ENCODE measurements at places on chromosomes 16 and 17.

- DNase-seq: no peak
Measured at GRCh38 chr17:40558890-40559563, 6.2 kb downstream of the CCR7 start.

- DNase-seq: no peak
Measured at GRCh38 chr16:10868104-10868595, 8.9 kb upstream of the CIITA start.

DNA sequence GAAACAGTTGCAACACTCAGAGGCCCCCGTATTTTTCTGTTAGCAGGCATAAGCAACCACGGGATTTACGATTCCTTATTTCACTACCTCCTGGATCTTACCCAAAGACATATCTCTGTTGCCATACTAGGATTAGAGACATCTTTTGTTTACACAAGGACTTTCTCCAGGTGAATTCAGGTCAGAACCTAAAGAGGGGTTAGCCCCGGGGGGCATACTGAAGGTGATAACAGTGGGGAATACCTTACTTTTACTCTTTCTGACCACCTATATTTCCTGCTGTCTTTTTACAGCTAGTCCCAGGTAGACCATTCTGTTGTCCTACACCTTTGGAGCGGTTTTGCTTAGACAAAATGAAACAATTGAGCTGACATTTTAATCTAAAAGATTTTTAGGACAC lies 27.9 kb upstream of the CDH8 start:
- DNase-seq: no peak

GRCh38 chr17:72407931-72408330 lies 287.1 kb downstream of the SOX9 start:
- no peak for DNase-seq

GRCh38 chr16:74192281-74192797 lies 104.3 kb upstream of the PSMD7 start:
- DNase-seq: no peak

GRCh38 chr17:79616801-79617200 lies 6.0 kb upstream of the RBFOX3 start:
- DNase-seq: no peak

DNA sequence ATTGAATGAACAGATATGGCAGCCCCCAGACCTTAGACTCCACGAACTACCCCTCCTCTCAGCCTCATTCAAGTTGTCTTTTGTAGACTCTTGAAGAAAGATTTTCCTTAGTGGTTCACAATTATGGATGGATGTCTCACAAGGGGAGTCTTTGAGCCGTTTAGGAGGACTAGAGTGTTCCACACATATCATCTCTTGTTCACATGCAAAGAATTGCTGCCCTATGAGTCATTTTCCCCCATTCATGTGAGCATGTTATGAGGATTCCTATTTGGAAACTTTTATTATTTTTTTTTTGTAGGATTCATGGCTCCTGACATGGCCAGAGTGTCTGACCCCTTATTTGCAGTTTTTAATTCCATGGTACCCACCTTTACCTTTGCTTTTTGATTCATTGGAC lies 237.1 kb downstream of the SHISA9 start:
- no peak for DNase-seq

- DNase-seq: no peak
Measured at GRCh38 chr17:81480140-81481072, 32.2 kb downstream of the ACTG1 start.

DNA sequence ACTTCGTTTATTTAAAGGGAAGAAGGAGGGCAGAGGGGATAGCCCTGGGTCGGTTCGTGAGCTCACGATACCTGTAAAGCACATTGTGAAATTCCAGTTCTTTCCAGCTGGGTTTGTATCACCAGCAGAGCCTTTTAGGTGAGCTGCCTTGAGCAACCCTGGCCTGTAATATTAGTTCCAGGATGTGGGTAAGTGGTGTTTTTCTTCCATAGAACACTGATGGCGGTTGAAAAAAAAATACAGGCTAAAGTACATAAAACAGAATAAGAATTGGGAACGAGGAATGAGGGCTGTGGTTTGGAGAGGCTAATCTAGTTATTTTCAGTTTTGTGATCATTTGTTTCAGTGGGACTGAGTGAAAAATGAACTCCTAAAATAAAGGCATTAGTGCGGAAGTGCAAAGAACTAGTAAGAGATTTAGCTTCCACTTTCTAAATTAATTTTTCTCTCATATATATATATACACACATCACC lies 20.6 kb downstream of the HS3ST3B1 start:
- DNase-seq: peak; percentile 48

- no peak for DNase-seq
Measured at GRCh38 chr17:75124041-75124818, 7.3 kb downstream of the NT5C start.

- no peak for DNase-seq
Measured at GRCh38 chr16:3998793-3999478, 117.3 kb downstream of the ADCY9 start.

DNA sequence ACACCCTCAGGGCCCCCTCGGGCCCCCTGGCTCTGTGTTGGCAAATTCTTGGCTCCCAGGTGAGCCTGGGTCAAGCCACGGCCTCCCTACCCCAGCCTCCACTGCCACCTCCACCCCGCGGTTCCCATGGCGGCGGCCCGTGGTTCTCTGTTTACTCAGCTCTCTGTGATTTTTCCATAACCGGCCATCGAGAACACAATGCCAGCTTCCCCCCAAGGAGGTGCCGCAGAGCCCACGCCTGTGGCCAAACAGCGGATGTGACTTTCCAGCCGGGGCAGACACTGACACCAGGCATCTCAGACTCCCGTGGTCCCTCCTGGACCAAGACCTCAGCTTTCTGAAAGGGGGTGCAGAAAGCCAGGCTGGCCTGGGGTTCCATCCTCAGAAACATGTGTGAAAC lies 21.6 kb upstream of the ATP2A3 start:
- DNase-seq: no peak

DNA sequence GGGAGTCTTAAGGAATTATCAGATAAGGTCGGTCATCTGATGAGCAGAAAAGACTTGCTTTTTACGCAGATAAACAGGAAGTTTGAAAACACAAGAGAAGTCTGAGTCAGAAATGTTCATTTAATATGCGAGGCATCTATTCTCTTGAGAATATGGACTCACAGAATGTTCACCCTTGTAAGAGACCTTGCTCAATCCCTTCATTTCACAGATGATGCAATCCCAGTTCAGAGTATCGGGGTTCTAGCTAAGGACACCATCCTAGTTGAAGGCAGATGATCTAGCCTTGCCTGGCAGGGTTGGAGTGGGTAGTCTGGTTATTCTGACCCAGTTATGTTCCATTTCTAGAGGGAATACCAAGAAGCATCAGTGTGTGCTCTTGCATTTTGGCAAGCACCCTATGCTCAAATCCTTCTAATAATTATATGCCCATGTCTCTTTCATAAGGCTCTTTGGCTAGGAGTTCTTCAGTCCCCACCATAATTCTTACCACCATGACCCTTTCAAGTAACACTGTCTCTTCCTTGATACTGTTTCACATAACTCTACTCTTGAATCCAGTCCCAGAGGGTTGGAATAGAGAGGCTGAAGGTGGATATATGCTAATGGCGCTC lies 42.5 kb downstream of the YPEL2 start:
- DNase-seq: peak; percentile 59

GRCh38 chr17:44197980-44198720 lies 1.5 kb downstream of the ATXN7L3 start:
- peak; percentile 90 for DNase-seq

- no peak for DNase-seq
Measured at GRCh38 chr16:89899879-89900481, 18.7 kb upstream of the MC1R start.

DNA sequence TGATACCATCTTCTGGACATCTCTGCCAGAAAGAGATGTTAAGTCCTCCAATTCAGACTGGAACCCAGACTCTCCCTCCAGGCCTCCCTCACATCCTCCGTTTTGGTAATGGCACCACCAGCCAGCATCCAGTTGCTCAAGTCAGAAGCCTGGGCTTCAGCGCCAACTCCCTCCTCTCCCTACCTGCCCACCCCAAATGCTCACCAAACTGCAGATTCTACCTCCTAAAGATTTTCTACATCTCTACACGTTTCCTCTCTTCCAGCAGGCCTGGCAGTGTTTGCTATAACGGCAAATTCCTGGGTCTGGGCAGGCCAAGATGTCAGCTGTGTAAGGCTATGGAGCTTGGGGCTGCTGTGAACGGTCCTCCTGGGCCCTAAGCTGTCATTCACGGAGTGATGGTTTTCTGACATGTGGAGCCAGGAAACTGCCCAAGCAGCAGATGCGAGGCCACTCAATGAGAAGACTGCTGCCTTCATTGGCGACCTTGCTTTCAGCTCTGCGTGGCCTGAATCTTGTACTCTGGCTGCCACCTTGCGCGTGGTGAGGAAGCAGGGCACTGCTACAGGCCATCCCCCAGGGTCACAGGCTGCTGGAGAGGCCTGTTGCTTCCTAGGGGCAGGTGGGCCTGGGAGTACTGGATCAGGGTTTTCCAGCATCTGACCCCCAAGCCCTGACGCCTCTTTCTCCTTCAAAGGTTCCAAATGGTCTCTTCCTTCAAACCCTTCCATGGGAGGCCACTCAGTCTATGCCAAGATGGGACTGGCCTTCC lies 37.7 kb downstream of the TBX4 start:
- DNase-seq: no peak

GRCh38 chr17:83194761-83195329 lies 115.4 kb downstream of the METRNL start:
- no peak for DNase-seq

GRCh38 chr16:27214084-27214961 lies 11.0 kb downstream of the KDM8 start:
- no peak for DNase-seq

DNA sequence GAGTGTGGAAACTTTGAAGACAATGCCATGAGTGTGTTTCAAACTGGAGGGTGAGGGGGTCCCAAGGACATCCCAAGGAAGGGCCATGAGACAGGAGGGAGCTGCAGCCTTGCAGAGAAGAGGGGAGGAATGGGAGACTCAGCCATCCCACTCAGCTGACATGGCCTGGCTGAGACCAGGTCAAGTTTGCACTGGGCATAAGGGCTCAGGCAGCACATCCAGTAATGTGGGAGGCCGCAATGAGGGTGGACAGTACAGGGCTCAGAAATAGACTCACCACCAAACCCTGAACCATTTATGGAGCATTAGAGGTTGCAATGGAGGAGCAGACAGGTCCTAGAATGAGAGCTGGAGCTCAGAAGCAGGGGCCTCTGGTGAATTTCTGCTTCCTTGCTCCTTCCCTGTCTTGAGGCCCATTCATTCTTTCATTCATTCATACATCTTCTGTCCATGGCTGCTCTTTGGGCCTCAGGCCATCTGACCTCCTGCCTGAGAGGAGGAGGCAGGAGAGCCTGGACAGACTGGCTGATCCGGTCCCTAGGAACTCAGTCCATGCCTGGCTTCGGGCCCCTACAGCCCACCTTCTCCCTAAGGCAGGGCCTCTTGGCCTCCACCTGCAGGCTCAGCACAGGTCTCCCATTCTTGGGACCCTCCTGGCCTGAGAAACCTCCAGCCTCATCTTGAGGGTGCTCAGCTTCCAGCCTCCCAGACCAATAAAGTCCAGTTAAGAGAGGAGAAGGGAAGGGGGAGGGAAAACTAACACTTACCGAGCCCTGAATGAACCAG lies 70.5 kb upstream of the CDH5 start:
- DNase-seq: no peak

DNA sequence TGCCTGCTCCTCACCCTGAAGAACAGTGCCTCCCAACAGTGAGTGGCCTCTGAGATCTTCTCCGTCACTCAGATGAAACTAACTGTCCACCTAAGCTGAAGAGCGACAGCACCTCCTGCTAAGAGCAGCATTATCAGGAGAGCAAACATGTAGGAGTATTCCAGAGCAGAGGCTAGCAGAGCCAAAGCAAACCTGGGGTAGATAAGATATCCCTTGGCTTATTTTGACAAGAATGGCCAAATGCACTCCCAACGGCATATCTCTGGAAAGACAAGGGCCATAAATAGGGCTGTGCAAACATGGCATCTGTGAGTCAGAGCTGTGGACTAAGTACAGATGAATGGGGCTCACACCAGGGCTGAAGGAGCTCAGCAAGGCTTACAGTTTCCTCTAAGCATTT lies 96.3 kb downstream of the NDEL1 start:
- no peak for DNase-seq

DNA sequence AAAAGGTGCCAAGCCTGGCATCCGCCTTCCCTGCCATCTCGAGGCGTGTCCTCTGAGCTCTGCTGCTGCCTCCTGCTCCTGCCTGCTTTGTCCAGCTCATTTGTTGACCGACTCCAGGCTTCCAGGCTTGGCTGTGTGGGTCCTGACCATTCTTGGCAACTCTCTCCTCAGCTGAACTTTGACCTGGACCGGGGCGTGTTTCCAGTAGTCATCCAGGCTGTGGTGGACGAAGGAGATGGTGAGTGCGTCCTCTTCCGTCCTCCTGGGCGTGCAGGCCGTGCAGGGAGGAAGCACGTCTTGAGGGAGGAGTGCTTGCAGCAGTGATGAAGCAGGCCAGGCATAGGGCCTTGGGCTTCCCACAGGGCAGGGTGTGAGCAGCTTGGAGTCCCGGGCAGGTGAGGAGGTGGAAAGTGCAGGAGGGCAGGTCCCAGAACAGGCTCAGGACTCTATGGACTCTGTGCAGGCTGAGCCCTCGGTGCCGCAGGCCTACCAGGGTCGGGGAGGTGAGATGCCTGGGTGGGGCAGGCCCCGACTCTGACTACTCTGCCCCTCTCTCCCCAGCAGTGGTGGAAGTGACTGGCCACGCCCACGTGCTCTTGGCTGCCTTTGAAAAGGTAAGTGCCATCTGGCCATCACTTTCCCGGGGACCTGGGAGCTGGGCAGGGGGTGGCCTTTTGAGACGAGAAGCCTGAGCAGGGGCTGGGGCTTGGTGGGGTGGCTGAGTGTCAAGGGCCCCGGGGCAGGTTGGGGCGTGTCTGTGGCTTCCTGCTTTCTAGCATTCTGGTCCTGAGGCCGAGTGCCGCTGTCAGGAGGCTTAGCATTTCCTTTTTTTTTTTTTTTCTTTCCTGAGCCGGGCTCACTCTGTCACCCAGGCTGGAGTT lies 28.6 kb upstream of the NUDT16L1 start:
- DNase-seq: peak; percentile 19

DNA sequence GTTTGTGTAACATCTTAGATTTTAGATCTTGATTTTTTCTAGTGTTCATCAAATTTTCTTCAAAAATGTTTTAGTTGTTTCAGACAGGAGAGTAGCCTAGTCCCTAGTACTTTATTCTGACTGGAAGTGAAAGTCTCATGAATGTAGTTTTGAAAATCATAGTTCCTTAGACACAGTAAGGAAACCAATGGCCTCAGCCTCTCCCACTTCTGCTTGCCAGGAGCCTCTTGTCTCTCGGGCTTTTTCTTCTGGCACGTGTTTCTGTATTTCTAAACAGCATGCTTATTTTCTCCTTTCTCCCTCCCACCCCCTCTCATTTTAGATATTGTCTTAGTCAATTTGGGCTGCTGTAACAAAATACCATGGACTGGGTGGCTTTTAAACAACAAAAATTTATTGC lies 9.8 kb downstream of the SLFN5 start:
- DNase-seq: no peak

All from CD4-positive, CD25-positive, alpha-beta regulatory T cell (primary cell).